ENCODE measurements at places on chromosomes 1 and 21.

GRCh38 chr1:38153066-38153777 is 106.6 kb upstream of the POU3F1 start:
- no peak for DNase-seq

GRCh38 chr21:37849506-37850102 is 66.7 kb downstream of the KCNJ6 start:
- no peak for DNase-seq

GRCh38 chr1:116738673-116739370 is 15.4 kb upstream of the CD2 start:
- no peak for DNase-seq

DNA sequence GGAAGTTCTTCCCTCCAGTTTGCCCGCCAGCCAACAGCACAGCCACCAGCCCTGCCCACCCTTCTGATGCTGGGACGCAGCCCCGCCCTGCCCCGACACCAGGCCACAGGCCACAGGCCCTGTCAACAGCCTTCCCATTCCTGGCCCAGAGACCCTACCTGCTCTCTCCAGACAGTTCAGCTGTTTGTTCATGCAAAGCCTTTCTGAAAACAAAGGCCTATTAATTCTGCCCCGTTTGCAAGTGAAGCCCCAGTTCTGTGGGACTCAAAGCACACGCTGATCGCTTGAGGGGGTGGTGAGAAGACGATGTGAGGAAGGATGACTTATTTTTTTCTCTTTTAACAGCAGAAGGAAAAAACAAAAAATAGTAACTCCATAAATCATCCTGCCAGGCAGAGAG is 55.4 kb upstream of the KIF26B start:
- DNase-seq: no peak

DNA sequence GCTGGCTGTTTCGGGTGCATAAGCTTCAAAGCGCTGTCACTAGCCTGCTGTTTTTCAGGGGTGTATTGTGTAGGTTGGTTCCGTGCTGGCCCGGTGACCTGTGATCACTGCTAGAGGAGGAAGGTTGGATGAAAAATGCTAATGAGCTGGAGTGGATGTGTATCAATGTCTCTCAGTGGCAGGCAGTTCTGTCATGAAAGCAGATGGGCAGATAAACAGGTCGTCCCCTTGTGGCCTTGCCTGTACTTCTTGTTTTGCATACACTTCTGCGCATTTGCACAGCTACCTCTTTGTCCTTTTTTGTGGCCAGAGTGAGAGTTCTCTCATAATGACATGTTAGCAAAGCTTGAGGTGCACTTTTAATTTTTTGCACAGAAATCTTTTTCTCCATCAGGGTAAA is 2.9 kb downstream of the SELENON start:
- no peak for DNase-seq

- no peak for DNase-seq
These were observed 578 bp upstream of the SESN2 start for GRCh38 chr1:28258628-28259251.

DNA sequence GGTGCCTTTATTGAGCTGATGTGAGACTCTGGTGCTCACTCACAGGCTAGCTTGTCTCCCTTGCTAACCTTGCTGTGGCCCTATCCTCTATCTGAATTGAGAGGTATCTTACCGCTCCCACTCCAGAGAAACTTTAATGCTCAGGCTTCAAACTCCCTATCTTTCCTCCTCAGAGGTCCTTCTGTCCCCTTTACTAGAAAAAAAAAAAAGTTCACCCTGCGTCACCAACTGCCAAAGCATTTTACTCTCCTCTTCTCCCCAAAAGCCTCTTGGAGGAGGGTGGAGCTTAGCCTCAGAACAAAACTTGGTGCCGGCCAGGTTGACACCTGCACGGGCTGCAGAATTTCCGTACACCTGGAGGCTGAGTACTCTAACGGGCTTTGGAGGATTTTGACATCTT is 55.1 kb downstream of the ATP2B4 start:
- DNase-seq: no peak

- no peak for DNase-seq
These were observed 4.7 kb downstream of the CELF3 start for GRCh38 chr1:151711951-151712350.

DNA sequence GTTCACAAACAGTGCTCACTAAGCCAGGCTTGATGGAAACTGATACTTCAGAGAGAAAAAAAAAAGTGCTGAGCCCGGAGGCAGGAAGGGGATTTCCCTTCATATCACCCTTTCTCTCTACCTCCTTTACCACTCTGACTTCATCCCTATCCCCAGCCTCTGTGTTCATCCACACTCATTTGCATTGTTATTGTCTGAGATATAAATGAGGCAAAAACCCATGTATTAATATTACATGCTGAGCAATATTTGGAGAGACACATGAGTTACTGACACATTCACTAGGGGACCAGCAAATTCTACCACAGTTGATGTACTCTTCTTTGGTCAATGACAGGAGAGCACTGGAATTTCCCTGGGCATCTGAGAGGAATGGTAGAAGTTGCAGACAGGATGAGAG is 175.8 kb downstream of the TNFSF18 start:
- DNase-seq: no peak

- no peak for DNase-seq
These were observed 15.1 kb upstream of the TIPRL start for GRCh38 chr1:168163670-168164069.

DNA sequence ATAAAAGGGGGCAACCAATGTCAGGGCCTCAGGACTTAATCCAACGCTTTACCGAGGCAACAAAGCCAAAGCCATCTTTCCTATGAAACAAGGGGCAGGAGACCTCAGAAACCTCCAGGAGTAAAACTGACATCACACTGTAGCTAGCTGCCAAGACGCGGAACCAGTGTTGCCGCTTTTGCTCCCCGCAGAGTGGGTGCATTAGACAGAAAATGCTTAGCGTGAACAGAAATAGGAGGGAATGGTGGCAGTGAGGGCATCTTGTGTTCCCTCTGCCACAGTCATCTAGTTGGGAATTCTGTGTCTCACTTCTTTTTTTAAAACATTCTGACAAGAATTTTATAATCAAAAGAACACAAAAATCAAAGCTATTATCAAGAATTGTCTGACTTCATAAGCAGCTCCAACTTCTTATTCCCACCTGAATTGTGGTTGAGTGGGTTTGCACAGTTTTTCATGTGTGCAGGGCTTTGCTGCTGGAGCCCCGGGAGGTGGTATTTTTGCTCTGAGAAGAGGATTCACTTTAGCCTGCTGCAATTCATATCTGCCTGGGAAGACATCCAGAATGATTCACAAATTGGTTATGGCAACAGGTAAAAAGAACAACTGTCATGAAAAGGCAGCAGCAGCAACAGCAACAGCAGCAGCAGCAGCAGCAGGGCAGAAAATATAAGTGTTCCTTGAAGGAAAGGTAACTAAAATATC is 82.2 kb upstream of the DIRAS3 start:
- DNase-seq: no peak

GRCh38 chr1:40838045-40838979 is 23.9 kb downstream of the CITED4 start:
- no peak for DNase-seq

DNA sequence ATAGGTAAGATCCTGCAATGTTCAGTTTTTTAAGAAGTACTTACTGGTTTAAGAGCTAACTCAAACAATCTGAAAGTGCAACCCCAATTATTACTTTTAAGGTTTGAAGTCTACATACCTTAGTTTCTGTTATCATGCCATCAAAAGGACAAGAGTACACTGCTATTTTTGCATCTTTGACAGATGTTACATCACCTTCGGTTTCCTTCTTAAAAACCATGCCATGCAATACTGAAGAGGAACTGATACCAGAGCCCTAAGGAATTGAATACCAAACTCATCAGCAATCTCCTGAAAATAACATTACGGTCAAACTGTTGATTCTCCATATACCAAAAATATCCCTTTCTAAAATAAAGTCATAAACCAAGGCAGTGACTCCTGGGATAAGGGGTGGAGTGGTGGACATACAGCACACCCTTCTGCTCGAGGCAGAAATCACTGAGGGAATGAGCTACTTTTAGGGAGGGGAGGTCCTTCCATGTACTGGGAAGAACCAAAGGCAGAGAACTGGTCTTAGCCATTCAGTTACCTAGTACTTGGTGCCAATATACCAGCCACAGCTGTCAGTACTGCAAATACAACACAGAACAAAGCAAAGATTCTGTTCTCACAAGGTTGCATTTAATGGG is 8.5 kb downstream of the CCT8 start:
- DNase-seq: no peak

DNA sequence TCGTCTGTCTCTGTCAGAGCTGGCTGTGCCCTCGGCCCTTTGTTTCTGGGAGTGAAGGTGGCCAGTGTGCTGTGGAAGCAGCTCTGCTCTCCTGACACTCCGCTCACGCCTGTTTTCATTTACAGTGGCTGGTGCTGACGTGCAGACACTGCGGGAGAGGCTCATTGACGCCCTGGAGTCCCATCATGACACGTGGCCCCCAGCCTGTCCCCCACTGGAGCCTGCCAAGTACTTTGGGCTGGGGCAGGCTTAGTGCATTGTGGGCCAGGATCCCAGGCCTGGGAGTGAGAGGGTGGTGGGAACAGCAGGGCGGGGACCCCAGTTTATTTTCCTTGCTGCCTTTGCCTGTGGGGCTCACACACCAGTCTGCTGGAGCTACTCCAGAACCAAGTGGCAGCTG is 21.1 kb downstream of the QSOX1 start:
- DNase-seq: no peak

GRCh38 chr1:229896306-229896705 is 170.7 kb upstream of the GALNT2 start:
- no peak for DNase-seq

DNA sequence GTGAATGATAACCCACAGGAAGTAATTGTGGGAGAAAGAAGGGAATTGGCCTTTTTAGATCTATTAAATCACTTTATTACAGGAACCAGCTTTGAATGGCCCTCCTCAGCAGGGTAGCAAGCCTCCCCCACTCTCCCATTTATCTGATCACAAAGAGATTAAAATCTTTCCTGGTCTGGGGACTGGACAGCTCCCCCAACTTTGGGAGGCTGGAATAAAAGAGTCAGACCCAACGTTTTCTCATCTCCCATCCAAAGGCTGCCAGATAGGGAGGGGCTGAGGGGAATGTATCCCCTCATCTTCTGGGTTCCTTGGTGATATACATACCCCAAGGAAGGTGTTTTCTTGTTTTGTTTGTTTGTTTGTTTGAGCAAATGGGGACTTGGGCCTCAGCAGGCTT is 2.4 kb downstream of the LIN28A start:
- DNase-seq: no peak

DNA sequence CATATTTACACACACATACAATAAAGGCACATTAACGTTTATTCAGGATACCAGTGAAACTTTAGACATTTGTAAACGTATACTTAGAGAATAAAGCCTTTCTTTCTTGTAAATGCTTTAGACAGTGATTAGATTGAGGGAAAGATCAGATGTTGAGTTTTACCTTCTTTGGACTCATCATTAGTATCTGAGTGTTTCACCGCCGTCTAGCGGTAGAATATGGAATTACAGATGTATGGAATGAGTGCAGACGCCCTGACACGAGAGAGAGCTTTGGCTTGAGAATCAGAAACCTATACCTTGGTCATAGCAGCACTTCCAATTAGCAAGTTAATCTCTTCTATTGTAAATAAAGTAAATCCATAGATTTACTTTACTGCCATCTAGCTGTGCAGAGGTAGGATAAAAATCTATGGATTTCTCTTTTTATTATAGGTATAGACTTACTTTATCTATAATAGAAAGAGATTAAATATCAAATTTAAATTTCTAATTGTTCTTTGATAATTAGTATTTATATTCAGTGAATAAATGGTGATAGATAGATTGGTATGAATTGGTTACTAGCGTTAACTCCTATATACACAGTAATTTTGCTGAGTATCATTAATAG is 12.6 kb downstream of the FLG2 start:
- no peak for DNase-seq

DNA sequence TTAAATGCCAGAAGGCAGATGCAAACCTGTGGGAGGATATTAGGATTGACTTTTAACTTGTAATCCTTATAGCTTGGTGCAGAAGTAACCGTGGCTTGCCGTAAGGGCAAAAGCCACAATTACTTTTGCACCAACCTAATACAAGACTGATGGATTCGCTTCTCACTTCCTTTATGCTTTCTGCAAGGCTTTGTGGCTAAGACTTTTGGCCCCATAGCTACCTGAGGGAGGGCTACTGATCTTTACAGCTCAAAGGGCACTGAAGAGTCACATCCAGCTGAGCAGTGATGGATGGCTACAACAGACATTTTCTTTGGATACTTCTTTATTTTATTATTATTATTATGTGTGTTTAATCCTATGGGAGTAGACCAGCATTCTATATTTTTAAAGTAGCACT is 140.4 kb downstream of the ST6GALNAC5 start:
- no peak for DNase-seq

DNA sequence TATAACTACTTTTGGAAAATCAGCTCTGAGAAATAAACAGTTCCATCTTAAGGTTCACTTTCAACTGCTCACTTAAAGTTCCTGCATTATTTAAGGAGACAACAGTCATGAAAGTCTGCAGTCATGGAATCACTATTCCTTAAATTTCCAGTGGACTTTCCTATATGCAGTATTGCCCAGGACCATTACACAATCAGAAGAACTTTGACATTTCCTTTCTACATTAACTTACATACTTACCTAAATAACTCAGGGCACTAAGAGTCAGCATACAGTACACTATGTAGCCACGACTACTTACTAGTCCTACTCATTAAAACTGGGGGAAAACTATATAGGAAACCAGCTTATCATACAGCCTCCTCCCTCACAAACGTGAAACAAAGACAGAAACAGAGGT is 220.1 kb downstream of the SLC45A1 start:
- DNase-seq: no peak

- DNase-seq: no peak
These were observed 24.1 kb downstream of the PADI2 start for GRCh38 chr1:17095141-17095540.

GRCh38 chr1:169745015-169745861 is 11.4 kb upstream of the SELE start:
- no peak for DNase-seq

DNA sequence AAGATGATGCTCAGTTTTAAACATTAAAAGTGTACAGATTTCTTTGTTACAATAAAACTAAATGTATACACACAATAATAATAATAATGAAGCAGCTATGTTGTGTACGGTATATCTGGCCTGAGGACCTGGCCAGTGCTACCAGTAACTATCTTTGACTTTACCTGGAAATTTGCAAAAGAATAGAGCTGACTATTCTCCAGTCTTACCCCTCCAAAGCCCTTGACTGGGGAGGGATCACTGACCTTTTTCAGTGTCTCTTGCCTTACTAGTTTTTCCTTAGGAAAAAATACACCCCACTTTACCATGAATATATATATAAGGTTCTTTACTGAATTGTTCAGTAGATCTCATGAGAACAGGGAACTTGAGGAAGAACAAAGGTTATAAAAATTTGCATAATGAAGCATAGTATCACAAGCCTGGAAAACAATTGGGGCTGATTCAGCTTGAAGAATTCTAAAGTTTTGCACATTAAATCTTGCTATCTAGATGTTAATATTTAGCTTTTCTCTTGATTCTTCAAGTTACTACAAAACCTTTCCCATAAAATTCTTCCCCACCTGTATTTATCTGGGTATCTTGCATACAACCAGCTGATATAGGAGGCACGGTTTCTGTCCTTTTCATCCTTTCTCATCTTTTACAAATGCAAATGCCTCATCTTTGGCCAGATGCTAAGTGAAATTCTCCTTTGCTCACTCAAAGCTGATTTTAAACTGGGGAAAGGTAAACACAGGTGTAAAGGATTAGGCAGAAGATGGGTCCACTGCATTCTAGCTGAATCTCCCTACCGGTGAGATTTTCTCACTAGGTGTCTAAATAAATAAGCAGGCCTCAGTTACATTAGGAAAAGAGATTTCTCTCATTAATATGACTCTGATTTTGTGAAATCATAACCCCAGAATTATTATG is 25.0 kb upstream of the SLAMF1 start:
- DNase-seq: no peak
